ENCODE measurements at places on chromosomes 6 and 20.

DNA sequence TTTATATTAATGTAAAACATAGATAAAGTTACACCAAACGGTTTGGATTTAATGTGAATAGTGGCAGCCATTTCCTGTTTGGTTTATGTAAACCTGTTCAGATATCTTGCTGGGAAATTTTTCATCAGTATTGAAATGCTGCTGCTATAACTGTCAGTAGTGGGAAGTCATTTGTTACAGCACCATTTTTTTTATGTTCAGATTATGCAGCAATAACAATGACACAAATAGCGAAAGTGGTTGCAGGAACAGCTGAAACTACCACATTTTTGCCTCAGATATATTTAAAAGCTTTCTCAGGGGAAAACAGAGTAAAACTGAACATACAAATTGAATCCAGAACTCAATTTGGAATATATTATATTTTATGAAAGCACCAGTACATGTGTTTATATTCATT, 128.8 kb upstream of the SIM1 start:
- no peak for DNase-seq

GRCh38 chr6:112571488-112572270, 224.5 kb downstream of the RFPL4B start:
- no peak for DNase-seq

DNA sequence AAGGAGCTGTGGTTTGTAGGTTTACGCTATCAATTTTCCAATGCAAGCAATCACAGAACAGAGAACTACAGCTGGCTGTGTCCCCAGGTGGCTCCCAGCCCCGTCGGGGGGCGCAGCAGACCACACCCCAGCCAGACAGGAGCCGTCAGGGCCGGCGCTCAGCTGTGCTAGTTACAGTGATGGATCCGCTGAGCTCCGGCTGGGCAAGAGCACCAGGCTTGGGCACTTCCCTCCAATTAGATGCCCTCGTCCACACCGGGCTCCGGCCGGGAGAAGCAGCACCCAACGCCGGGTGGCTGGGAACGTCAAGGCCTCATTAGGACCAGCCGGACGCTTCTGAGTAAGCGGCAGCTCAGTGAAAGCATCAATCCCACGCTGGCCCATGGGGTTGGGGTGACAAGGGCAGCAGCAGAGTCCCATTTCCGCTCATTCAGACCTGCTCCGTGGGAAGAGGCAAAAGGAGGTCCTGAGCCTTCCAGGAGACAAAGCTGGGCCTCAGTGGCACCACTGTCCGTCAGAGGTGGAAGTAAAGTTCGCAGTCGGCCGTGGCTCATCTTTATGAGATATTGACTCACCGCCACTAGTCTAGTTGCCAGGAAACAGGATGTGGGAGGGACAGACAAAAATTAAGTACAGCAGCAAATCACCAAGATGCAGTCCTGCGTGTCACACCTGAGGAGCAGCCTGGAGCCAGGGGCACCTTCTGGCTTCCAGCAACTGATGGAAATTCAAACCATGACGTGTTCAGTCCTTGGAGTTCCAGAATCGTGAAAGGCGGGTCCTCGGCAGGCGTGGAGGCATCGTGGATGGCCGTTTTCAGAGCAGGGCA, 164.1 kb downstream of the TAF4 start:
- no peak for DNase-seq

GRCh38 chr6:30446259-30446658, 43.0 kb upstream of the HLA-E start:
- DNase-seq: no peak

DNA sequence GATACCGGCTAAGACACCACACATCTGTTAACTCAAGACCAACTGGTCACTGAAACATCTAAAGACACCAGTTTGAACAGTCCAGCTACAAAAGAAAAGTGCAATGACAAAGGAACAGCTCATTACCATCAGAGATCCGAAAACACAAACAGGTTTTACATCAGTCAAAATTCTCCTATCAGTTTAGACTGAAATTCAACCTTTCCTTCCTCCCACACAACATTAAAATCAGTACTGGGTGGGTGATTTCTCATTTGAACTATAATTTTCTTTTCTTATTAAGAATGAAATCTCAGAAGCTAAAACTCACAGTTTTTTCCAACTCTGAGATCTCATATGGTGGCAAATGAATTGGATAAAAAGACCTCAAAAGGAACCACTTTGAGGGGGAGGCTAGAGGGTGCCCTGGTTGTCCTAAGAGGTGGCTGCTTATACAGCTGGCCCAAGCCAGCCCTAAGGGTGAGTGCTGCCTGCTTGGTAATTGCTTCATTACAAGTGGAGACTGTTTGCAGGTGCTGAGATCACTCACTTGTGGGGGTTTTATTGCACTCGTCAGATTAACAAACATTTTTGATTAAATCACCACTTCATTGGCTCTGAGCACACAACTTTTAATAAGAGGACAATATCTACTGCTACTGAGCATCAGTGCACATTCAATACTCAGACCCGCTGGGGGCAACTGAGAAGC, 4.3 kb downstream of the CCDC167 start:
- DNase-seq: no peak

DNA sequence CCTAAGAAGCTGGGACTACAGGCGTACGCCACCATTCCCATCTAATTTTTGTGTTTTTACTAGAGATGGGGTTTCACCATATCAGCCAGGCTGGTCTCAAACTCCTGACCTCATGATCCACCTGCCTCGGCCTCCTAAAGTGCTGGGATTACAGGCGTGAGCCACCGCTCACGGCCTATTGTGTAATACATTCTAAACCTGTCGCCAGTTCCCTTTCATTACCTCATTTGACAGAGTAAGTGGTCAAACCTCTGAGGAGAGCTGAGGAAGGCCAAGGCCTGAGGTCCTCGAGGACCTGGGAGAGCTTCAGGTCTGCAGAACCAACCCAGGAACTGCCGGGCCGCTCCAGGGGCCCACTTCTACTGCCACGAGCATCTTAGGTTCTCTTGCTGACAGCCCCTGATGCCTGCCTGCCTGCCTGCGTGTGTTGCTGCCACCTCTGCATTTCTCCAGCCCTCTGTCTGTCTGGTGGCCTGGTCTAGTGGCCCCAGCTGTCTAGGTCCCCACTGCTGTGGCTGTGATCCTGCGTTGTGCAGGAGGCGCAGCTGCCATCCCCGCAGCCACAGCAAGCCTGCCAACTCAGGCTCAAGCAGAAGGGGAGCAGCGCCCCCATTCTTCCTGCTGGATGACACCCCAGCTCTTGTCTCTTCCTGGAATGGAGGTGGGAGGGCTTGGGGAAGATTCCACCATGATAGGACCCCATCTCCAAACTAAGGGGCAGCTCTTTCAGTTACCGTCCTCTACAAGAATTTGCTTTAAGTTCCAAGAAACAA, 45.3 kb downstream of the PRR18 start:
- DNase-seq: no peak

DNA sequence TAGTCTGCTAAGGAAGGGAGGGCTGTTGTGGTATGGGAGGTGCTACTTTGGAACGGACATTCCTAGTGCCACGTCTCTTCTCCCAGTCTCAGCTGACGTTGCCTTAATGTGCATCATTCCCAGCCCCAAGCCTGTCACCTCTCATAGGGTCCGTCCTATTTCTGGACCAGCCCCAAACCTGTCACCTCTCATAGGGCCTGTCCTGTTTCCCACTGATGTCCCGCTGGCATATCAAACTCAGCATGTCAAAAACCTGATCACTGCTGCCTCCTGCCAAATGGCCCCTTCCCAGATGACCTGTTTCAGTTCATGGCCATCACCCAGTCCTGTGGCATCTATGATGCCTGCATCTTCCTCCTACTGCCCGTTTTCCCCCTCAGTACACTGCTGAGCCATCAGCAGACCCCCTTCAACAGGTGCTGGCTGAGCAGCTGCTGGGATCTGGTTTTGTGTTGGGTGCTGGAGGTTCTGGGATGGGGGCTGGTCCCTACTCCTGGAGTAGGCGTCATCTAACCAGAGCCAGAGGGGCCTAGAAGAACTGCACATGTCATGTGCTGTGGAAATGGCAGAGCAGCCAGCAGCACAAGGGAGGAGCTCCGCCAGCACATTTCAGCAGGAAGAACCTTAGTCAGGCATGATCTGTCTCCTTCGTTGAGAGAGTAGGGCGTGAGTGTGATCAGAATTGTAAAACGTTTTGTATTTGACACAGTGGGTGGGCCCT, 3.3 kb downstream of the ENTPD6 start:
- no peak for DNase-seq

DNA sequence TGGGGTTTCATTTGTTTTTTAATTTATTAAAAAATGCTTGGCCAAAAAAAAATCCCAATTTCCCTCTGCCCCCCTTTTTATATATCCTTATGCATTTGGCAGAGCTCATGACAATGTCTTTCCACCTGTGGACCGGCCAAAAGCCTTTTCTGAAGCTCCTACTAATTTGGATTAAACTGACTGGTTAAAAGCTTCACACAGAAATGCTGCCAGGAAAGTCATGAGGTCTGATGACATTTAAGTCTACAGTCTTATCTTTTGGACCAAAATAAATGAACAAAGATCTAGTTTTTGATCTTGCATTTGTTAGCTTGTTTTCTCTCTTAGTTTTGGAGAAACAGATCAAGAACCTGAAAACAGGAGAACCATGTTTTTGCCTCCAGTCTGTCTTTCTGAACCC, 66.1 kb downstream of the TRMT11 start:
- DNase-seq: no peak

GRCh38 chr6:136566007-136566487, 15.8 kb upstream of the MAP7 start:
- DNase-seq: no peak

GRCh38 chr6:161038229-161039031, 46.9 kb downstream of the MAP3K4 start:
- DNase-seq: no peak

DNA sequence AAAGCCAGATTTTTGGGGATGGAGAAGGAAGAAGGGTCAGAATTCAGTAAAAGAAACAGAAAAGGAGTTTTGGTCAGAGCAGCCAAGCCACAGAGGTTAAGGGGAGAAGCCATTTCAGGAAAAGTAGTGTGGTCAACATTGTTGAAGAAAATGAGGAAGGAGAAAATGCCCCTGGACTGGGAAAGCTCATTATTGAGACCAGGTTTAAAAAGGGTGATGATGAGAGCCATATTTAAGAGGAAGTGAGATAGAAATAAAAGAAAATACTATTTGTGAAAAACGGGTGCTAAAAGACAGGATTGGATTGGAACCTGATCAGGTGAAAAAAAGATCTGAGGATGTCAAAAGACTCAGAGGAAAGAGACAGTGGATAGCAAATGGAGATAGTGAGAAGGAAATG, 75.8 kb downstream of the CEP162 start:
- DNase-seq: no peak

DNA sequence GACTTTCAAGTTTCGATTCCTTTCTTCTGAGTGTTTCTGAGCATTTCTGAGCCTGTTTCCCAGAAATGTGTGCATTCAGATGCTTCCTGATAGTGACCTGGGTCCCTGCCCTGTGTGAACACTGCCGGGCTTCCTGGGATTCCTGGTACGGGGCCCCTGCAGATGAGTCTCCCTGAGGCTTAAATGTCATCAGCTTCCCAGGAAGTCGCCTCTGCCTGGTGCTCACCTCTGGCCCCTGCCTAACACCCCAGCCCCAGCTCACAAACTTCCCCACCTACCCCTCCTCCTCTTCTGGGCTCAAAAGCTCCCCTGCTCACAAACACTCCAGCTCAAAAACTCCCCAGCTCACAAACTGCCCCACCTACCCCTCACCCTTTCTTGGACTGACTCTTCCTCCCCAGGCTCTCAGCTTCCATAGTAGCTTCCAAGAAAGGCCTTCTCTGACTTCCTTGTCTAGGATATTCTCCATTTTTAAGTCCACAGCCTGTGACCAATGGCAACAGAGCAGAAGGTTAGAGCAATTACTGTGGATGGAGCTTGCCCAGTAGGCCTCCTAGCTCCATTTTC, 42.0 kb downstream of the TGM2 start:
- no peak for DNase-seq
